Activated CD4-positive, alpha-beta T cell treated with anti-CD3 and anti-CD28 coated beads, Interleukin-2, amount 10 ng/mL, durations not matched to agents 24 days and 14 days (primary cell): ENCODE measurements at places on chromosomes 3 and 15. TPM values are rescaled to one million over a fixed set of nuclear protein-coding genes. Genes with fewer than 3 reads are reported as not detected.

DNA sequence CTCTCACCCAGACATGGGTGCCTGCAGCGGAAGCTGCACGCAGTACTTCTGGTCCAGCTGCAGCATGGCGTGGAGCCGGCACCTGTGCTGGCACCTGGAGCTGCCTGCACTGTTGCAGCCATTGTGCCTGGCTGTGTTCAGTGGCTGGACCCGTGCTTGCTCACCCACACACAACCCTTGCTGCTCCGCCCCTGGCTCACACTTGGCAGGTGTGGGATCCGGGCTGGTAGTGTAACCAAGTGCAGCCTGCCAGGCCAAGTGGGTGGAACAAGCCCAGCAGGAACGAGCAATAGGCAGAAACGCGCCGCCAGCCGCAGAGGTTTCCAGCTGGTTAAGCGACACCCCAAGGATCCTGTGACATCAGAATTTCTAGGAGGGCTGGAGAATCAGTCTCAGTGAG lies 11.2 kb upstream of the SCAPER start:
- DNase-seq = no peak

GRCh38 chr15:32908135-32908801 lies 190.5 kb downstream of the GREM1 start:
- DNase-seq = no peak

DNA sequence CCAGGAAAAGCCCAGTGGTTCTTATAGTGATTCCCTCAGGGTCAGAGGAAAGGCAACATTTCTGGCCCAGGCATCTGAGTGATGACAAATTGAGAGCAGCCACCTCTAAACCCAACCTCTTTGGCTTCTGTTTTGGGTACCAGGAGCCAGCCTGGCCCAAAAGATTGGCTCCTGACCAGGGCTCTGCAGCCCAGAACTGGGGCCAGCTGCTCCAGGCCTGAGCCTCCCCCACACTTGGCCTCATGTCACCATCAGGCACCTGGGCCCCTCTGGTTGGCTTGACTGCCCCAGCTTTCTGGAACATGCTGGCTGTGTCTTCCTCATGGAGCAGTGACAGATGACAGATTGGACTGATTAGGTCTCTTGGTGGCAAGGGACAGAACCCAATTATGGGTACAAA lies 26.0 kb upstream of the HCN4 start:
- DNase-seq = no peak

DNA sequence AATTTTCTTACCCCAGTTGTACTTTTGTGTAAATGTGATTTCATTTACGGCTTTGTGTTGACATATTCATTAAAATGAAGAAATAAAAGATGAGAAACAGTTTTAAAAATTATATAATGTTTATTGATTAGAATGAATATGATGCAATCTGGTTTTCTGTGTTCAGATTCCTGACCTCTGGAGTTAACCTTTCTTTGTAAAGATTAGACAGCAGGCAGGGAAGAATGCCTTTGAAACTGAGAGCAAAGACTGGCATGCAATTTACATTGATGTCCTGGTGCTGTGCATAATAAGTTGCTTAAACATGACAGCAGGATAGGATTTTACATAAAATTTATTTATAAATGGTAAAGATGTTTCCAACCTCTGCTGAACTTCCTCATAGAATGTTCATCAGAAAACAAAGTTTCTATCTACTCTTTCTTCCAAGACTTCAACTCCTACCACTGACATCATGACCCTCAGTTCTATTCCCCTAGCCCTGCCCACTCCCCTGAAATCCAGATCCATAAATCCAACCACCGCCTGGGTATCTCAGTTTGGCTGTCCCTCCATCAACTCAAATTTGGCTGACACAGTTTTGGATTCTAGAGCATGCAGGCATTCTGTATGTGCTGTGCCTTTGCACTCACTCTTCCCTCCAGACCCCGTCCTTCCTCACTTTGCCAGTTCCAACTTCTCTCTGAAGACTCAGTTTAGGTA lies 1.7 kb downstream of the HGD start:
- no peak for DNase-seq

Gene LTK
- not detected in 2 replicates for total RNA-seq

DNA sequence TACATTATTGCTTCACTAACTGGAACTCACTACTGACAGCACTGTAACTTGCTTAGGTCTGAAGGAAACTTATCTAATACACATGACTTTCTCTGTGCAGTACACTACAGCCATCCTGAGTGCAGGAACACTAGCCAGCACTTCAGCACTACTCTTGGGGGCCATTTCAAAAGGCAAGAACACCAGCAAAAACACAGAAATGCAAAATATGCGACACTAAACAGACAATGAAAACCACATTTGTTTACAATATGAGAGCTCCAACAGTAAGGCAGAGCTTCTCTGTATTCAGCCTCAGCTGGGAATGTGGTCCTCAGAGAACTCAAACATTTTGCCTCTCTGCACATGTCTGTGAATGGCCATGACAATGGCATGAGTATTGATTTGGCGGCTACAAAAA lies 109.6 kb downstream of the ARRDC4 start:
- DNase-seq = no peak

Gene GOLGA6L4
- 1.1 and 1.7 TPM in 2 replicates for total RNA-seq

DNA sequence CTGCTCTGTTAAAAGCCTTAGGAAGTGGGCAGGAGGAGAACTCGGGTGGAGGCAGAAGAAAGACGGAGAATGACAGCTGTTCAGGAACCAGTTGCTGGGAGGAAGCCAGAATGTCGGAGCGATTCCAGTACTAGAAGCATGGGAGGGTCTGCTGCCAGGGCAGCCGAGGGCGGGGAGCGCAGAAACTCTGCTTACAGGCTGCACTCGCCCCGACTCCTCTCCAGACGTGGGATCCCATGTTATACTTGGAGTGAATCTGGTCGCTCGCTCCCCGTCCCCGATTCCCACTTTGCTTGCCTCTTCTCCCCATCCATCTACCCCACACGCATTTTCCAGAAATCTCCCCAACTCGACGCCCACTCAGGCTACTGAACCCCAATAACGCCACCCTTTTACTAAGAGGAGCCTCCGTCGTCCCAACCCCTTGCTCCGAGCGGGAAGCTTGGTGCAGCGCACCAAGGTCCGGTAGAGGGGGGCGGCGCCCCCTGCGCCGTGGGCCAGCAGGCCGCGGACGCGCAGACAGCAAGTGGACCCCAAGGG lies 665 bp downstream of the GATM start:
- no peak for DNase-seq

DNA sequence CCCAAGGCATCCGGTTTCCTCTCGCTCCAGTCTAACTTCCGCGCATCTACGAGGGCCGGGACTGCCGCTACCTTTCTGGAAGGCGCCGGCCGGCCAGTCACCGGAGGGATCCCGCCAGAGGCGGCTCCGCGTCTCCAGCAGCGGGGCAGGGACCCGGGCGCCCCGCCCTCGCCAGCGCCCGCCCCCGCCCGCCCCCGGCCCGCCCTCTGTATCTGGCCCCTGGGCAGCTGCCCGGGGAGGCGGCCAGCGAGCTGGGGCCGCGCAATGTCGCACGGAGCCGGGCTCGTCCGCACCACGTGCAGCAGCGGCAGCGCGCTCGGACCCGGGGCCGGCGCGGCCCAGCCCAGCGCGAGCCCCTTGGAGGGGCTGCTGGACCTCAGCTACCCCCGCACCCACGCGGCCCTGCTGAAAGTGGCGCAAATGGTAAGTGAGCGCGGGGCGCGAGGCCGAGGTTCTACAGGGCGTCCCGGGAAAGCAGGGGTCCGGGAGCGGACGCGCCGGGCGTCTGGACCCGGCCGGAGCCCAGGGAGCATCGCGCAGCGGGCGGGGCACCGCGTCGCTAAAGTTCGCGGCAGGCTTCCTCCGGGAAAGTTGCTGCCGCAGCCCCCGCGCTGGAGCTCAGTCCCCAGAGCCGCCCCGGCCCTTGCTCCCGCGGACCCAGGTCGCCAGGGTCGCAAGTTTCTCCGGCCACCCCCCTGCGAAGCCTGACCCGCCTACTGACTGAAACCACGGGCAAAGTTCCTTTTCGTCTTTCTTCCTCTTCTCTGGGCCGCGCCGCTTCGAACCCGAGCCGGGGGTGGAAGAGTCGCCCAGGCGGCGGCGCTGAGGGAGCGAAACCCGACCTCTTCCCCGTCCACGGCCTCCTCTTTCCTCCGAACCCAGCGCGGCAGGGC lies at the start of gene CMTM7:
Gene CMTM7, plus strand, starts transcription at position 211 of the 893 bp plus-strand sequence. Its CDS starts 54 bp downstream, at position 265.
- peak; percentile 92 for DNase-seq

DNA sequence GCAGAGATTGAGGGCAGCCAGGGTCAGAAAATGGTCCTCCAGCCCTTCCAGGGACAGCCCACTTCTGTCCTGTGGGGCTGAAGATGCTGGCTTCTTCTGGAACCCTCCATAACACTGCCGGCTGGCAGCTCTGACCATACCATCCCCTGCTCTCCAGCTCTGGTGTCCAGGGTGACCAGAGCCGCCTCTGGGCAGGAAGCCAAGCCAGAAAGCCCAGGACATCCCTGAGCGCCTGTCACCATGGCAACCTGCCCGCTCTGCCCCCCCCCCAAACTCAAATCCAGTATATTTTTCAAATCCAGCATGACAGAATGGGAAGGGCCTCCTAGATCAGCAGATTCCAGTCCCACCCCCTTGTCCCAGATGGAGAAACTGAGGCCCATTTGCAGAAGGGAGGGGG lies 420 bp upstream of the TMIE start:
- no peak for DNase-seq

DNA sequence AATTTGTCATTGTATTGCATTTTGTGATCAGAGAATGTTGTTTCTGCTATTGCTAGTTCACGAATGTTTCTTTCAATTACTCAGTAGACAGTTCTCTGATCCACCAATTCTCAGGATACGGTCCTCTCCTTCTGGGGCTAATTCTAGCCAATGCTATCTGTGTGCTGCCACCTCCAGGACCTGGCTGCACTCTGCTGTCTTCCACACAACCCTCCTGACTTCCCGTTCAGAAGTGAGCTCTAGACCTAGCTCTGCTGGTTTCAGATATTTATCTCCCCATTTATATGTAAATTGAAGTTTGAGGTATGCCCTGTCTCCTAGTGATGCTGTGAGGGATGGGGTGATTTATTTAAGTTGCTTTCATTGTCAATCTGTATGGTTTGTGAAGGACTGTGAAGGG lies 21.7 kb upstream of the UBL7 start:
- no peak for DNase-seq

- DNase-seq = no peak
Observed at GRCh38 chr15:43905755-43906154, 79.0 kb downstream of the WDR76 start.

Gene SLC27A2
- total RNA-seq = 75.4 and 76.0 TPM in 2 replicates

GRCh38 chr15:23645371-23646164 lies 2.1 kb downstream of the MAGEL2 start:
- DNase-seq = no peak

- no peak for DNase-seq
Observed at GRCh38 chr3:160826991-160827390, 71.0 kb downstream of the PPM1L start.

DNA sequence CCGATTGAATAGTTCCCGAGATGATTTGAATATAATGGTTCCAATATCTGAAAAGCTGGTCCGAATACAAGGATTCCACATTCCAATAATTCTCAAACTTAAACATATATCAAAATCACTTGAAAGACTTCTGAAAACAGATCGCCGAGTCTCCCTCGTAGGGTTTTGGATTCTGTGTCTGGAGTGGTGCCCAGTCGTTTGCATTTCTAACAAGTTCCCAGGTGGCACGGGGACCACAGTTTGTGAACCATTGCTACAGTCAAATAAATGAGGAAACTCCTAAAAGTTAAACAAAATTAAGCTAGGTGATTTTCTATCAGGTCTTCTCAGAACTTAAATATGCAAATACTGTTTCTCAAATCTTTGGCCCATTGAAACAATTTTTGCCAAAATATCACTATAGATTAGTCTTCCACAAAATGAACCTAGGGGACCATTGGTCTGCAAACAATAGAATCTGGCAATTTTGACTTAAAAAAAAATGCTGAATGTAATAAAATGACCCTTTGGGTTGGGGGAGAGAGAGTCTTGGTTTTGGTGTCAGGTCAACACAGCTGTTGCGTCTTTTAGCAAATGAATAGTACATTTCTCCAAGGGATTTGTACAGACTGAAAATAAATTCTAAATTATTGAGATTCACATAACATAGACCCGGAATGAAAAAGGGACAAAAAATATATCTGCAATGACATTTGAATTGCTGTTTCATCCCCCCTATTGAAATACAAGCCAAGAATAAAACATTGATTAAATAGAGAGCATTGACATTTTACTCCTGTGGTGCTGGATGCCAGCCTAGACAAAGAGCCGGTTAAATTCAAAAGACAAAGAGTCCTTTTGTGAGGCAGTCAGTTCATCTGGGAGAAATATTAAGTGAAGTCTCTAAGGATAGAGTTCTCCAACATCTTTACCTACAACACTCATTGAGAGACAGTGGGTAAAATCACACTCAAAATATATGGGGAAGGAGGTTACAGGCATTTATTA lies 175.7 kb upstream of the ADAMTS9 start:
- DNase-seq = no peak

GRCh38 chr15:44706401-44706800 lies 4.7 kb downstream of the PATL2 start:
- DNase-seq = no peak

GRCh38 chr3:127195417-127195816 lies 2.5 kb downstream of the PRR23E start:
- DNase-seq = no peak

Gene BFSP2
- total RNA-seq = not detected in 2 replicates

GRCh38 chr3:4656059-4656458 lies 162.9 kb downstream of the ITPR1 start:
- peak; percentile 64 for DNase-seq

DNA sequence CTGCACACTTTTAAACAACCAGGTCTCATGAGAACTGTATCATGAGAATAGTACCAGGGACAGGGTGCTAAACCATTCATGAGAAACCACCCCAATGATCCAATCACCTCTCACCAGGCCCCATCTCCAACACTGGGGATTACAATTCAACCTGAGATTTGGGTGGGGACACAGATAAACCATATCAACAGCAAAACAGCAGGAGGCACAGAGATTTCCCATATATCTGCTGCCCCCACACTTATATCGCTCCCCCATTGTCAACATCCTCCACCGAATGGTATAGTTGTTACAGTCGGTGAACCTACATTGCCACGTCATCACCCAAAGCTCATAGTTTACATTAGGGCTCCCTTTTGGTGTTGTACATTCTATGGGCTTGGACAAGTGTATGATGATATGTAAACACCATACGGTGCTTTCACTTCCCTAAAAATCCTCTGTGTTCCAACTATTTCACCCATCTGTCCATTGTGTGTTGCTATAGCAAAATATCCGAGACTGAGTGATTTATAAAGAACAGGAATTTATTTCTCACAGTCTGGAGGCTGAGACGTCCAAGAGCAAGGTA lies 224.8 kb downstream of the FAM43A start:
- DNase-seq = peak; percentile 25

Gene SLC28A2
- total RNA-seq = not detected in 2 replicates

GRCh38 chr15:80384432-80384831 lies 19.8 kb upstream of the ARNT2 start:
- DNase-seq = no peak

DNA sequence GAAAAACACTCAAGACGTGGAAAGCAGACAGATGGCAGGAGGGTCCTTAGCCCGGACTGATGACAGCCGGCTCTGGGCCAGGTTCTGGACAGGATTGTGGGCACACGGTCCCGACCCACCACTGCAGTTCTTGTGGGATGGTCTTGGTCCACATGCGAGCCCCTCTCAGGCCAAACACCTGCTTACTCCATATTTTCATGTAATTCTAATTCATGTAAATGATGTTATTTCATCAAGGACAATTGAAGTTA lies 32.6 kb downstream of the TM2D3 start:
- no peak for DNase-seq
